GDM1 (cell line): ENCODE measurements at places on chromosomes 2 and 18.

GRCh38 chr18:48959921-48960920 is 9.5 kb upstream of the SMAD7 start:
- no peak for DNase-seq

- DNase-seq: no peak
Measured at GRCh38 chr2:235220331-235220730, 268.5 kb downstream of the SH3BP4 start.

- DNase-seq: no peak
Measured at GRCh38 chr2:61924895-61925663, 19.6 kb downstream of the COMMD1 start.

DNA sequence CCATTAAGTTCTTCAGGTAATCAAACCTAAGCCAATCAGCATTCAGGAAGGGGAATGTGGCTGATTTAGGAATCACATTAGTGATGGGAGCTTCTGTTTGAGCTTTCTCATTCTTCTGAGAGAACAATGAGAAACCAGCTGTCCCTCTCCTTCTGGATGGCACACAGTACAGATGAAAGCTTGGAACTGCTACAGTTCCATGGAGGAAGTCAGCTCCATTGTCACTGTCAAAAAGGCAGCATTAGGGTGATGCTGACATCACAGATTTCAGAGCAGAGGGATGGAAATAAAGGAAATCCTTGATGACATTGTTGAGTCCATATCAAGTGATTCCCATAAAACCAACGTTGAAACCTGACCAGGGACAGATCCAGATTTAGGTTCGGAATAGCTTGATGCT is 36.1 kb upstream of the ACYP2 start:
- no peak for DNase-seq

DNA sequence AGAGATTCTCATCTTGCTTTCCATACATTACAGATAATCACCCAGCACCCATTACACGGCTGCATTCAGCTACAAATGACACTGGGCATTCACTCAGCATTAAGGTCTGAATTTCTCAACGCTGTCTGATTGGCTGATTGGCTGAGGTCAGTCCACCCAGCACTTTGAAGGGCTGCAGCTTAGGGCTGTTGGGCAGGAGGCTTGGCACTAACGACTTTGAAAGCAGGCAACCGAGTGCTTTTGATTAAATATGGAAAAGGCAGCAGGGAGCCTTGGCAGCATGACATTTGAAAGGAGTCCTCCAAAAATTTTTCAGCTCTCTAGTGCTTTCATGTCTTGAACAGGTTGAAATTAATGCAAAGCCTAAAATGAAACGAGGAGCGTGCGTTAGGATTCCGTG is 253.0 kb downstream of the DCDC2C start:
- no peak for DNase-seq

DNA sequence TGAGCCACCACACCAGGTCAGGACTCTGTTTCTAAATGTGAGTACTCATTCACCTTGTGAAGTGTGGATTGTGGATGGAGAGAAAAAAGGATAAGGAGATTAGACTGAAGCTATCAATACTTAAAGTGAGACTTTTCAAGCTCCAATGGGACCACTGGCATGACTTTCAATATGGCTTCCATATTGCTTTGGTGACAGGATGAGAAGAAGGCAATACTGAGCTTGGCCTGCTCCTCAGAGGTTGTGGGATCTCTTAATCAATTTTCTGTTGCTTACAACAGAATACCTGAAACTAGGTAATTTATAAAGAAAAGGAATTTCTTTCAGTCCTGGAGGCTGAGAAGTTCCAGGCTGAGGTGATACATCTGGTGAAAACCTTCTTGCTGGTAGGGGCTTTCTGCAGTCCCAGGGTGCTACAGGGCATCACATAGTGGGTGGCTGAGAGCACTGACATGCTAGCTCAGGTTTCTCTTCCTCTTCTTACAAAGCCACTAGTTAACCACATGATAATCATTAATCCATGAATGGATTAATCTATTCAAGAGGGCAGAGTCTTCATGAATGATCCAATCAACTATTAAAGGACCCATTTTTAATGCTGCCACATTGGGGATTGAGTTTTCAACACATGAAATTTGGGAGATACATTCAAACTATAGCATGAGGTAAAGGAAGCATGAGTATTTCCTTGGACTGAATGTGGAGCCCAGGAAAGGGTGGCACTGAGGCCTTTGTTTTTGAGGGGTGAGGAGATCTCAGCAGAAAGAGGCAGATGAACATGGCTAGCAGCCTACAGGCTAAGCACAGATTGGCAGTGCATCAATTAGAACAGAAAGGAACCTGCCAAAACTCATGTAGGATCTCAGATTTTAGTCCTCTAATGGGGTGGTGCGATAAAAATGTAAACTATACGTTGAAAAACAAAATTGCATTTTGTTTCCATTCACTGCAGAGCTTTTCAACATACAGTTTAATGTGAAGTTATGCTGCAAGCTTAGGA is 274.5 kb downstream of the PIK3C3 start:
- no peak for DNase-seq

GRCh38 chr18:40769786-40770185 is 1185.2 kb upstream of the PIK3C3 start:
- no peak for DNase-seq

DNA sequence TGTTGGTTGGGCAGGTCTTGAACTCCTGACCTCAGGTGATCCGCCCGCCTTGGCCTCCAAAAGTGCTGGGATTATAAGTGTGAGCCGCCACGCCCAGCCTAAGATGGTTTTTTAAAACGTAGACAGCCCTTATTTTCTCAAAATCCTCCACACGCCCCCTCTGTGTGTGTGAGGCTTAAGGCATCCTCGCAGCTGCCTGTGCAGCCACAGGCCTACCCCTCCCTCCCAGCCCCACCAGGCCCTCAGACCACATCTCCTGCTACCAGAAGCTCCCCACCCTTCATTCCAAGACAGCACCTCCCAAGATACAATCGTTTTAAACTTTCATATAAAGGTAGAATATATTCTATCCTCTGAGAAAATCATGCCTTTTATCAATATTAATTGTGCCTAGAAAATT is 4.8 kb downstream of the ANO7 start:
- DNase-seq: no peak

- no peak for DNase-seq
Measured at GRCh38 chr18:63185984-63186383, 133.6 kb downstream of the BCL2 start.

- no peak for DNase-seq
Measured at GRCh38 chr2:231613331-231613662, 20.6 kb downstream of the TEX44 start.

DNA sequence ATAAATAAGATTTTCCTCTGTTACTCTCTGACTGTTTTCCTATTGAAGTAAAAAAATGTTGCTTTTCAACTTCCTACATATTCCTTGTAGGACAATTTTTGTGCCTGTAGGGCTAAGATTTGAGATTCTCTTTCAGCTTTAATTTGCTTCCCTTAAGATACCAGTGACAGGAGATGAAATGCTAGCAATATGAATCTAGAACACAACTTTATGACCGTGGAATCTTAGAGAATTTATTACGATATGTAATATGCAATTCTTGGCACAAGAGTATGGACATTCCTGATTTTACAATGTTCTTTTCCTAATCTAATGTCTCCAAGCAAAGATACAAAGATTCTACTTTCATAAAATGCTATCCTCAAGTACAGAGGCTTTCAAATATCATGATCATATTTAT is 180.9 kb downstream of the KCNE4 start:
- no peak for DNase-seq

DNA sequence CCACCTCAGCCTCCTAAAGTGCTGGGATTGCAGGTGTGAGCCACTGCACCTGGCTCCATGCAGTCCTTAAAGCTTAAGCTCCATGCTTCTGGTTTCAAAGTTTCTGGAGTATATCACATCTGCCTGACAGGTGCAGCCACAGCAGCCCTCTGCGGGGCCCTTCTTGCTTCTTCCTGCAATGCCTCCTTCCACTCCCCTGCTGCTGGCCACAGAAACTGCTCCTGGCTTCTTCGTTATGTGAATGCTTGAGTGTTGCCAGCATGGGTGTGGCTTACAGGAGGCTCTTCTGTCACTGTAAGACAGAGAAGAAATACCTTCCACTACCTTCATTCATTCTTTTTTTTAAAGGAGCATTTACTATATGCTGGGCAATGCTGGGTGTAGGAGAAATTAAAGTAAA is 10.1 kb upstream of the CCBE1 start:
- DNase-seq: no peak

GRCh38 chr2:133490411-133490980 is 77.8 kb downstream of the NCKAP5 start:
- DNase-seq: no peak

- no peak for DNase-seq
Measured at GRCh38 chr2:98504381-98505109, 59.9 kb downstream of the INPP4A start.
